ENCODE measurements at places on chromosomes 7 and 10. TPM values are rescaled to one million over a fixed set of nuclear protein-coding genes. Genes with fewer than 3 reads are reported as not detected.

DNA sequence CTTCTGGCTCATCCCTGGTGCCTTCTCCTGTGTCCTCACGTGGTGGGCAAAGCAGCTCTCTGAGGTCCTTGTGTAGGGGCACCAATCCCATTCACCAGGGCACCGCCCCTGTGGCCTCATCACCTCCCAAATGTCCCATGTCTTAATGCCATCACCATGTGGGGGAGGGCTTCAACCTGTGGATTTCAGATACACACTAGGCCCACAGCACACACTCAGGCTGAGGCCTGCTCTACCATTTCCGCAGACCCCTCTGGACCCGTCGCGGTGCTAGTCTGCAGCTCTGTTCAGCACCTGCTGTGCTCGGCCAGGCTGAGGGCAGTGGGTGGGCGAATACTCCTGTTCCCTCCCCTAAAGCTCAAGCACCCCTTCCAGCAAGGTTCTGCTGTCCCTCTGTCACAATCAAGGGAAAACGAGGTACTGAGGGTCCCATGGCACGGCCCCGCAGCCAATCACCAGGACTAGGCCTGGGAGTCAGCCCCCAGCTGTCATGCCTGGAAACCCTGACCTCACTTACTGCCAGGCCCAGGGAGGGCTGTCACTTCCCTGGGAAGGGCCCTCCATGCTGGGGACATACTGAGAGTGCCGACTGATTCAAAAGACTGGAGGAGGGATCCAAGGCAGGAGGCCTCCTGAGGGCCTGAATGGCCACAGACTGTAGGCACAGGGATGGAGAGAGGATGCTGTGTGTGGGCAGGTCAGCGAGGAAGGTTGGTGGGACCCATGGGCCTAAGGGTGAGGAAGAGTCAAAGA is 123.8 kb upstream of the RET start:
- no peak for DNase-seq

OR2A5 gene
- total RNA-seq: under 0.01 TPM

DNA sequence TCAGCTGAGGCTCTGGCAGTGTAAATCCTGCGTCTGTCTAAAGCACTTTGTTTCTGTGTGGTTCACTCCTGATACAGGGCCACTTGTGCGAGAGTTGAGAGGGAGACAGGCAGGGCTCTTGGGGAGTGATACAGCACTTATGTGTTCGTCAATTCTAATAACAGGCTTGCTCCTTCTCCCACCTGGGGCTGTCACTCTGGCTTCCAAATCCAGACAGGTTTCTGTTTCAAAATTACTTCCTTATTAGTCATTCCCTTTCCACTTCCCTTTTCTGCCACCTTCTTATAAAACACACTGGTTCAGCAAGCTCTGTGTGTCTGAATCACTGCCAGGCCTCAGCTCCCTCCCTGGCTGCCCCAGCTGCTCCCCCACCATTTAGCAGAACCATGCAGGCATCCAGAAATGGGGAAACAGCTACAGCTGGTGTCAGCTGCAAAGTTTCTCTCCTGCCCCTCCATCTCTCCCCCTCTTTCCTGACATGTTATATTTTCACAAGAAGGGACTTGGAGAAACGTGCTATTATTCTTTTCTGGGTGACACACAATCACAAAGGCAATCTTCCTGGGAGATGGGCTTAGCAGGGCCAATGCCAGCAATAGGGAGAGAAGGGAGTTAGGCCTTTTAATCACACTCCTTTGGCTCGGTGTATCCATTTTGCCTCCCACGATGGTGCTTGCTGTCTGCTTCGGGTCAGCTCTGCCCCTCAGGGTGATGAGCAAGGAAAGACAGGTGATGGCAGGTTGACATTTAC is 58.4 kb upstream of the ZNRF2 start:
- DNase-seq: no peak

DNA sequence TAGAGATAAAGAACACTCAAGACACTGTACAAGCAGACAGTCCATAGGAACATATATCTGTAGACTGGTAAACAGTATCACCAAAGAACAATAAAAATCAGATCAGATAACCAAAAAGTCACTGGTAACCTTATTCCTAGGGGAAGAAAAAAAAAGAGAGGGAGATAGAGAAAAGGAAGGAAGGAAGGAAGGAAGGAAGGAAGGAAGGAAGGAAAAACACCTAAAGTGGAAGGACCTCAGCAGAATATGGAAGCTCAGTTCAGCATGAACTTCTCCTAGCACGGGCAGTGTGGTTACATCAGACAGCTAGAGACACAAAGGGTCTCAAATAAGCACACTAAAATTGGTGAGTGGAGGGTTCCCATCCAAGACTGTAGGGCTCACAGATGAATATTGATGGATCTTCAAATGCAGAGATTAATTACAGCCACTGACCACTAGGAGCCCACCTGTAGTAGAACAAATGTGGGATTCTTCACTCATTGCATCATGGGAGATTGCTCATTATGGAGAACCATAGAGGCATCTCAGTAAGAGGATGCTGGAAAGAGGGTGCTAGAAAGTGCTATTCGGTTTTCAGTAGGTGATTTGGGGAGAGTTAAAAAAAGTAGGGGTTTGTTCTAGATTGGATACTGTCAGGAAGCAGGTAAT is 293.4 kb upstream of the C7orf33 start:
- DNase-seq: peak; percentile 44

COL28A1 gene
- 0.26 TPM for total RNA-seq

CHAT gene
- total RNA-seq: not detected
